ENCODE measurements at places on chromosomes 13 and 19. TPM values are rescaled to one million over a fixed set of nuclear protein-coding genes. Genes with fewer than 3 reads are reported as not detected.

- no peak for DNase-seq
Measured at GRCh38 chr13:112828082-112828699, 138.4 kb downstream of the ATP11A start.

DNA sequence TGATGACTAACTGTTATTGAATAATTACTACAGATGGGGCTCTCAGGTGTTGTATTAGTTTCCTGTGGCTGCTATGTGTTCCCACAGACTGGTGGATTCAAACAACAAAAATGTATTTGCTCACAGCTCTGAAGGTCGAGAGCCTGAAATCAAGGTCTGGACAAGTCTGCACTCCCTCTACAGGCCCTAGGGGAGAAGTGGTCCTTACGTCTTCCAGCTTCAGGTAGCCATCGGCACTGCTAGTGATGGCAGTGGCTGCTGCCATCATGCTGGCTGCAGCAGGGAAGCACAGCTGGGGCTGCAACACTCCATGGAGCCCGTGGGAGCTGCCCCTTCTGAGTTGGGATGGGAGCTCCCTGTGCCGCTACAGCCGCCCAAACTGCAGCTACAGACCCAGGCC lies 1.9 kb downstream of the TEX26 start:
- DNase-seq, result no peak

GRCh38 chr13:50635504-50635903 lies 208.0 kb downstream of the DLEU7 start:
- peak; percentile 85 for DNase-seq

DNA sequence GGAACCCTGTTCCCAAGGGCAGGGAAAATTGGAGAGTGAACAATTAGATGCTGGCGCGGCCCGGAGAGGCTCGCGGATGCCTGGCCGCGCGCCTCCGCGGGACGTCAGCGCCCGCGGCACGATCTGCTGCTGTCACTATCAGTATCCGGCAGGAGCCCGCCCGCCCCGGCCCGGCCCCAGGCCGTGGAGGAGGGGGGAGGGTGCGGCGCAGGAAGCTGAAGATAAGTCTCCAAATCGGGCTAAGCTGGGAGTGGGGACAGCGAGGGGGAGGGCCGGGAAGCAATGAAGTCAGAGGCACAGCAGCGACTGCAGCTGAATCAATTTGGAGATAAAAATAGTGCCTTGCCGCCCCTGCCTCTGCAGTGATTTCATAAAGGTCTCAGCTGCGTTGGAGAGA lies 441.5 kb upstream of the KLF12 start:
- DNase-seq, result peak; percentile 96

DNA sequence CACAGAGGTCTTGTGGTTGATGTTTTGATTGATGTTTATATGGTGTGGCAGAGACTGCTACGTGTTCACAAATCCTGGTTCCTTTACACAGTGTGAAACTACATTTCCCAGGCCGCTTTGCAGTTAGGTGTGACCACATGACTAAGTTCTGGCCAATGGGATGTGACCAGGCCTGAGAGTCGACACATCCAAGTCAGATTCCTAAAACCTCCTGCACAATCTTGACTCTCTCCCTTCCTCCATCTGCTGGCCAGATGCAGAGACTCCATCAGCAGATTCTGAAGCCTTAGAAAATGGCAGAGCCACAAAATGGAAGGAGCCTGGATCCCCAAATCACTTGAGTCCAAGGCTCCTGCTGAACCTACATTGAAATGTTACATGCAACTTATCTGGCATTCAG lies 12.6 kb downstream of the CD37 start:
- peak; percentile 78 for DNase-seq

Gene UPK1A
- total RNA-seq, result not detected

Gene ACP7
- 0.09 TPM for total RNA-seq

Gene ALKBH6
- 8.3 TPM for total RNA-seq

Gene PSPN
- total RNA-seq, result 1.2 TPM

DNA sequence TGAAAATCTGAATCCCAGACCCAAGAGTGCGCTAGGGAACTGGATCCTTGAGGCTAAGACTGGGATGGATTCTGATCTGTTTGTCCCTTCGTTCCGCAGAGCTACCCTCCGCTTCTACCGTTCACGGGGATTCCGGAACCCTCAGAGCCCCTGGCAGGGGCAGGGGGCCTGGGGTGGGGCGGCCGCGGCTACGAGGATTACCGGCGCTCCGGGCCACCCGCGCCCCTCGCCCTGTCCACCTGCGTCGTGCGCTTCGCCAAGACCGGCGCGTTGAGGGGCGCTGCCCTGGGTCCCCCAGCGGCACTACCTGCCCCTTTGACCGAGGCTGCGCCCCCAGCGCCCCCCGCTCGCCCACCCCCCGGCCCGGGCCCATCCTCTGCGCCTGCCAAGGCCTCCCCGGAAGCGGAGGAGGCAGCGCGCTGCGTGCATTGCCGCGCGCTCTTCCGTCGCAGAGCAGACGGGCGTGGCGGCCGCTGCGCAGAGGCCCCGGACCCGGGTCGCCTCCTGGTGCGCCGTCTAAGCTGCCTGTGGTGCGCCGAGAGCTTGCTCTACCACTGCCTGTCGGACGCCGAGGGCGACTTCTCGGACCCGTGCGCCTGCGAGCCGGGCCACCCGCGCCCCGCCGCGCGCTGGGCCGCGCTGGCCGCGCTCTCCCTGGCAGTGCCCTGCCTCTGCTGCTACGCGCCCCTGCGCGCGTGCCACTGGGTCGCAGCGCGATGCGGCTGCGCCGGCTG lies 7.1 kb downstream of the SPRED3 start:
- DNase-seq, result no peak

- peak; percentile 28 for DNase-seq
Measured at GRCh38 chr13:45055902-45056648, 64.2 kb upstream of the GTF2F2 start.

Gene NCCRP1
- total RNA-seq, result 0.04 TPM

DNA sequence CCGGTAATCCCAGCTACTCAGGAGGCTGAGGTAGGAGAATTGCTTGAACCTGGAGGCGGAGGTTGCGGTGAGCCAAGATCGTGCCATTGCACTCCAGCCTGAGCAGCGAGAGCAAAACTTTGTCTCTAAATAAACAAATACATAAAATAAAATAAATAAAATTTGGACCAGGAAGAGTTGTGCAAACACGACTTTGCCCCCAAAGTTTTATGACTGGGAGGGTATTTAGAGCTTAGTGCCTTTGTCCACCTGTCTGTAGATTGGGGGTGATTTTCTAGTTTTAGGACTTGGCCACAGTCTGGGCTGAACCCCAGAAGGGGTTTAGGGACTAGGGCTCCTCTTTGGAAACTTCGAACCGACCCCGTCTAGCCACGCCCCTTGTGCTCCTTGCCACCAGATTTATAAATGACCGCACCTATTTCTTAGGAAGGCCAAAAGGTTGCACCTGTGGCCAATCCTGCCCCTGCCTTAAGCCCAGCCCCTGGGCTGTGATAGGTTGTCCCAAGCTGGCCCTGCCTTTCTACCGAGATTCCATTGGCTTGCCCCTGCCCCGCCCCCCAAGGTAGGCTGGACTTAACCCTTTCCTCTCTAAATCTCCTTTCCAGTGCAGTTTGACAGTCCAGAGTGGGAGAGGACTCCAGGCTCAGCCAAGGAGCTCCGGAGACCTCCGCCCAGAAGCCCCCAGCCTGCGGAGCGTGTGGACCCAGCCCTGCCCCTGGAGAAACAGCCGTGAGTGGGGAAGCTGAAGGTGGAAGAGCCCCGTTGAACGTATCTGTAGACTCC lies 5.3 kb downstream of the SHD start:
- no peak for DNase-seq

DNA sequence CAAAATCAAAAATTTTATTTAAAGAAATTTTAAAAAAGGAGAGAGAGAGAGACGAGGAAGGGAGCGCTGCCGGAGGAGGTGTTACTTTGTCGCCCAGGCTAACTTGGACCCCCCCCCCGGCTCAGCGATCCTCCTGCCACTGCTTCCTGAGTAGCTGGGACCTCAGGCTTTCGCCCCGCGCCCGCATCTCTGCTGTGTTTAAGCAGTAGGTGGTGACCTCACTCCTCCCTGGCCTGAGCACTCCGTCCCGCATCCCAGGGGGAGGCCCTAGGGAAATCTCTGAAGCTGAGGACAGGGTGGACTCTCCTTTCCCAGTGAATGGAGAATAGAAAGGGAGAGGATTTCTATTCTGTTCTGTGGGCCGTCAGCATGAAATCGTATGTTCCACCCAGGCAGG lies 485 bp upstream of the ZNF845 start:
- no peak for DNase-seq

DNA sequence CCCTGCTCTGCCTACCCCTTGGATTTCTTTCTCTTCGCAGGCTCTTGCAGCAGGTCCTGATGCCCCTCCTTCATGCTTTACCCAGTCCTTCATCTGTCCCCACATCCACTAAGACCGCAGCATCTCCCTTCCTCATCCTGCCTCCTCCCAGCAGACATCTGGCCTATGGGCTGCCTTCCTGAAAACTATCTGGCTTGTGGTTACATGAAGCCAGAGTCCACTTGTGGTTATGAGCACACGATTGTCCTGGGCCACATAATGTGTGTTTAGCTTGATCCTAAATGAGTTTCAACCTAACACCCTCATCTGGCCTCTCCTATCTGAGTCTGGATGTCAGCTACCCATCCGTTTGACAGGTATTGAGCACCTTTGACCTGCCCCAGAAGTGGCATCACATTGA lies 5.5 kb upstream of the ZNF175 start:
- no peak for DNase-seq

Gene MATK
- 0.62 TPM for total RNA-seq

DNA sequence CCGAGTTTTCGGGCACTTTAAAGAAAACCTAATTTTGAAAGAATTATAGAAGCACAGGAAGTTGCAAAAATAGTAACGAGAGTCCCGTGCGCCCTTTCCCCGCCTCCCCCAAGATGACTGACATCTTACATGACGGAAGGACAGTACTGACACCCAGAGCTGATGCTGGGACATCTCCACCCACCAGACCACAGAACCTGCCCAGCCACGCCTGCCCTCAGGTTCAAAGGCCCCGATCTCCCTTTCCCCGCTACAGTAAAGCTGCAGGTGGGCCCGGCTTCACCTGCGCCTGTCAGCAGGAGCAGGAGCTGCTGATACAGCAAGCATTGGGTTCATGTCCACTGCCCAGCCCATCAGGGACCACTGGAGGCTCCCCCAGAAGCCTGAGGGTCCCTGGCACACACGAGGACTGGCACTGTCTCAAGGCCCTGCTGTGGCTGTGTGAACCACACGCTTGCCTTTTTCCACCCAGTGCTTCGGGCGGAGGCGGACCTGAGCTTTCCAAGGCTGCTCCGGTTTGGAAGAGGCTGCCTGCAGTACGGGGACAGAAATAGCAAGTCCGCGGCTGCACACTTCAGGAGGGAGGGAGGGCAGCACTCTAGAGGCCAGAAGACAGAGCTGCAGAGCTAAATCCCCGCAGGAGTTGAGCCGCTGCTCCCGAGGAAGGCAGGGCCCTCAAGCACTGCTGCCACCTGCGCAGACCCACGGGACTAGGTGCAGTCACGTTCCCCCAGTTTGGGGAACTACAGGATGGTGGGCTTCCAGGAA lies 8.7 kb downstream of the MAP2K2 start:
- DNase-seq, result no peak

- DNase-seq, result no peak
Measured at GRCh38 chr19:38412961-38413360, 10.1 kb downstream of the FAM98C start.

Gene FOXO1
- 11.3 TPM for total RNA-seq

Gene CNMD
- 0.66 TPM for total RNA-seq

DNA sequence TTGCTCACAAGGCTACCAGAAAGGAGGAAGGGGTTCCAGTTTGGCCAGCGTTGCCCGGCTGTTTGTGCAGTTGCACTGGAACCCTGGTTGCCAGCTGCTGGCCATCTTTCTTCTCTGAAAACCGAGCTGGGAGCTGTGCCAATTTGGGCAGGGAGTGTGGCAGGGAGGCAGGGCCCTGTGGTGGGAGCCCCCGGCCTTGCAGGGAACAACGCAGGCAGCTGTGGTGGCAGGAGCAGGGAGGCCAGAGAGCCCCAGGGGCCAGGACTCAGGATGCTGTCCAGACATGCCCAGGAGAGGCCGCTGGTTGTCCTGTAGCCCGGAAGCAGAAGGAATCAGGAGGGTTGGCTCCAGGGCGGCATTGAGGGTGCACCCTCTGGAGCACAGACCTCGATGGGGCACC lies 4.8 kb downstream of the KMT5C start:
- peak; percentile 86 for DNase-seq

DNA sequence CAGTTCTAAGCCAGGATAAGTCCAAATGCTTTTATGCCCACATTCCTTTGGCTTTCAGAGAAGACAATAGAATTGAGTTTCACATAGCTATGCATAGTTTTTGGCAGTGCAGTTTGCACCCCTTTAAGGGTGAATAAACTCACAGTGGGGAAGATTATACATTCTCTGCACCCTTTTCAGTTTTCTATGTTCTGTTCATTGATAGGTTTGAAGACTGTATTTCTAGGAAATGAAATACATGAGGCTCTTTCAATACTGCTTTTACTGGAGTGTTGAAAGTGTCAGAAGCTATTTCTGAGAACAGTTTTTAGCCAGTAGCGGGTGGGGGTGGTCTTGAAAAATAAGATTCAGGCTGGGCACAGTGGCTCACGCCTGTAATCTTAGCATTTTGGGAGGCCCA lies 46.2 kb downstream of the IPO5 start:
- DNase-seq, result no peak

GRCh38 chr13:108915634-108916512 lies 286.5 kb downstream of the MYO16 start:
- peak; percentile 91 for DNase-seq

Gene C19orf67
- 0.18 TPM for total RNA-seq

Gene PTH2
- not detected for total RNA-seq

GRCh38 chr19:40303765-40304164 lies 18.6 kb upstream of the AKT2 start:
- no peak for DNase-seq

DNA sequence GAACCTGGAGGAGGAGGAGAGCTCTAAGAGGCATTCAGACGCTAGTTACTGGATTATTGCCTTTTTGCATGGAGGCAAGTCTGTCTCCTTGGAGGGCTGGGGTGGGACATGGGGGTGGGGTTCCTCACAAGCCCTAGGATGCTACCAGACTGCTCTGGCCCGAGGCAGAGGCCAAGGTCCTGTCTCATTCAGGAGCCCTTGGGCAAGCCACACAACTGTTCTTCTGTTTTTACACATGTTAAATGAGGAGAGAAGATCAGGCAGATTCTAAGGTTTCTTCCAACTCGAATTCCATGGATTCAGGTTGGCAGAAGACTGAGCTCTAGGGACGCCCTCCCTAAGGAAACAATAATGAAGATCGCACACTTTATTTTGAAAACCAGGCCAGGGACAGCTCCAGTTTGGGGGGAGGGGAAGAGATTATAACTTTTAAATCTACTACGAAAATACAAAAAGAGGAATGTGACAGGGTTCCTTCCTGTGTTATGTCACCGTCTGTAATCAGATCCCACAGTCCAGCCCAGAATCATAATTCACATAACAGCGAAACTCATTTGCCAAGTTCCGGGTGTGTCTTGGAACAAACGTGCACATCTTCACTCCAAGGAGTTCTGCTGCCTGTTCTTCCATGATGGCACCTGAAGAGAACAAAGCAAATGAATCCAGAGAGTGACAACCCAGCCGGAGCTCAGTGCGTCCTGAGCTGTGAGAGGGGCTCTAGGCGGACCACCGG lies 25.2 kb downstream of the IL17D start:
- peak; percentile 94 for DNase-seq

GRCh38 chr13:19766591-19766990 lies 16.2 kb downstream of the PSPC1 start:
- DNase-seq, result no peak

Gene LRRC63
- 0.04 TPM for total RNA-seq

Gene LRRC4B
- 5.7 TPM for total RNA-seq

- DNase-seq, result no peak
Measured at GRCh38 chr13:109769275-109769674, 17.1 kb downstream of the IRS2 start.

Gene ZNF470
- 5.5 TPM for total RNA-seq

- peak; percentile 50 for DNase-seq
Measured at GRCh38 chr13:43274881-43275280, 251.5 kb downstream of the DNAJC15 start.

GRCh38 chr19:52086481-52086880 lies 9.1 kb downstream of the ZNF841 start:
- no peak for DNase-seq

Gene IFNL1
- total RNA-seq, result not detected

All from muscle of leg (tissue), 16 donors.